T-cell (primary cell): ENCODE measurements at places on chromosomes 6 and 20. TPM values are rescaled to one million over a fixed set of nuclear protein-coding genes. Genes with fewer than 3 reads are reported as not detected.

- peaks cover 59% of the 10 kb centered on the region for H3K27me3 ChIP-seq
- DNase-seq = no peak
- peaks cover 20% of the 10 kb centered on the region for H3K4me1 ChIP-seq
- no peak overlapping the region for H3K4me3 ChIP-seq
Observed at GRCh38 chr6:170297576-170298330, 6.9 kb upstream of the DLL1 start.

FLRT3 gene
- total RNA-seq = 0.07 TPM

CRISP2 gene
- total RNA-seq = not detected

- H3K36me3 ChIP-seq = no peaks in the 10 kb centered on the region
- H3K4me1 ChIP-seq = peaks cover 2% of the 10 kb centered on the region
- no peak for DNase-seq
- H3K27me3 ChIP-seq = no peaks in the 10 kb centered on the region
Observed at GRCh38 chr6:40342723-40343122, 244.4 kb downstream of the LRFN2 start.

- DNase-seq = no peak
- H3K36me3 ChIP-seq = no peaks in the 10 kb centered on the region
- no peaks in the 10 kb centered on the region for H3K27me3 ChIP-seq
- peaks cover 4% of the 10 kb centered on the region for H3K4me1 ChIP-seq
- H3K4me3 ChIP-seq = no peak overlapping the region
Observed at GRCh38 chr6:109369728-109370127, 12.5 kb downstream of the CD164 start.

DNA sequence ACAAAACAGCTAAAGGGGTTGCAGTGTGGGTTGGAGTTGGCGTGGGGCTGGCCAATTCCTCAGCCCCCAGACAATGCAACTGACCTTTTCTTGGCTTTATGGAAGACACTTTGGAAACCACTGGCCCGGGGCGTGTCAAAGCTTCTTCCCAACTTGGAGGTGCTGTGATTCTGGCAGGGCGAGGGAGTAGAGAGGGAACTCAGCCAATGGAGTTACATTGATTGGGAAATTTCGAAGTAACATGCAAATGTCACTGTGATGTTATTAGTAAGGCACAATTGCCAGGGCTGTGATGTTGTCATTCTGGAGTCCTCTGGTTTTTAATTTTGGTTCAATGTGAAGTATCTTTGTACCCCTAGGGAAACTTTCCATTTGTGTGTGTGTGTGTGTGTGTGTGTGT lies 41.5 kb upstream of the EPB41L1 start:
- H3K4me3 ChIP-seq = no peak overlapping the region
- no peaks in the 10 kb centered on the region for H3K36me3 ChIP-seq
- H3K4me1 ChIP-seq = no peaks in the 10 kb centered on the region
- H3K27ac ChIP-seq = no peak overlapping the region

GRCh38 chr6:158653577-158654354 lies 3.9 kb downstream of the SYTL3 start:
- H3K27ac ChIP-seq = peak overlapping the region; percentile 99
- H3K4me3 ChIP-seq = no peak overlapping the region
- DNase-seq = peak; percentile 95

DNA sequence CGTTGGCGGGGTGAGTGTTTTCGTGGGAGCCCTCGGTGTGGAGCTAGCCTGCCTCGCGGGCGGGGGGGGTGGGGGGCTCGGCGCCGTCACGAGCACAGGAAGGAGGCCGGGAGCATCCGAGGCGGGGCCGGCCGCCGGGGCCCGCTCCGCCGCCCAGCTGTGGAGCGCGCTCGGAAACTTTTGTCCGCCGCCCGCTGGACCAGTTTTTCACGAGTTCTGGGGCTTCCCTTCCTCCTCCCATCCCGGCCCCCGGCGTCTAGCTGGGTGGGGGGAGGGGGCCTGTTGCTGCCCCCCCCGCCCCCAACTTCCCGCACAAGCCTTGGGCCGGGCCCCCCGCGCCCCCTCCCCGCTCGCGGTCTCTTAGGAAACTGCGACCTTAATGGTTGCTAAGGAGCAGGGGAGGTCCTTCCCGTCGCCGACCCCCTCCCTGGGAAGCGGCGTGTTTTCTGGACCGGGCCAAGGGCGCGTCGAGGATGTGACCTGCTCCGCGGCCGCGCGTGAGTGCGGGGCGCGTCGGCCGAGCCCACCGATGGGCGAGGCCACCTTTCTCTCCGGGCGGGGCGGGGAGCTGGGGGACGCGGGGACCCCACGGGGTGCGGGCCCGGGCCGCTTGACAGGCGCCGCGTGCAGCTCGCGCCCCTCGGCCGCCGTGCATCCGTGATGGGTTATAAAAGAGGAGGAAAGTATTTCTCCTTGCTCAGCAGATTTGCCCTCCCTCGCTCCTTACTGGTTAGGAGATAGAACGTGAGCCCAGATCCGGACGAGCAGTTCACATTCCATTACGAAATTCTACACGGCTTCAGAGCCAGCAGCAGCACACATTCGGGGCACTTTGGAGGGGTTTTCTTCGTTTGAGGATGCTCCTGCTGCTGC lies 1.4 kb downstream of the RREB1 start:
- peak; percentile 31 for DNase-seq
- no peaks in the 10 kb centered on the region for H3K27me3 ChIP-seq
- H3K27ac ChIP-seq = peak overlapping the region; percentile 51
- no peaks in the 10 kb centered on the region for H3K36me3 ChIP-seq
- peak overlapping the region; percentile 88 for H3K4me3 ChIP-seq

DNA sequence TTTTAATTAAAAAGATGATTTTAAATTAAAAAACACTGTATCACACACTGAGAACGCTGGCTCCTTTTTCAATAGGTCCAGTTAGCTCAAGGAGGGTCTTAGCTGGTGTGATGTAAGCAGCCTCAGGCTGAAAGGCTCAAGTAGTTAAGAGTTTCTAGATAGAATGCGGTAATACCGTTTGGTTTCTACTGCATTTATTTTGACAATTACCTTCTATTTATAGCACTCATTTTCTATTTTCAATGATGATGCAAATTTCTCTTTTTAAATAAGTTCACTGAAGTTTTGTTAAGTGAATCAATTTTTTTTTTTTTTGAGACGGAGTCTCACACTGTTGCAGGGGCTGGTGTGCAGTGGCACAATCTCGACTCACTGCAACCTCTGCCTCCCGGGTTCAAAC lies 87.1 kb downstream of the PREX1 start:
- no peak for DNase-seq
- no peak overlapping the region for H3K4me3 ChIP-seq
- peaks cover 67% of the 10 kb centered on the region for H3K36me3 ChIP-seq

DPPA5 gene
- not detected for total RNA-seq
